ENCODE measurements at places on chromosomes 1 and 21.

DNA sequence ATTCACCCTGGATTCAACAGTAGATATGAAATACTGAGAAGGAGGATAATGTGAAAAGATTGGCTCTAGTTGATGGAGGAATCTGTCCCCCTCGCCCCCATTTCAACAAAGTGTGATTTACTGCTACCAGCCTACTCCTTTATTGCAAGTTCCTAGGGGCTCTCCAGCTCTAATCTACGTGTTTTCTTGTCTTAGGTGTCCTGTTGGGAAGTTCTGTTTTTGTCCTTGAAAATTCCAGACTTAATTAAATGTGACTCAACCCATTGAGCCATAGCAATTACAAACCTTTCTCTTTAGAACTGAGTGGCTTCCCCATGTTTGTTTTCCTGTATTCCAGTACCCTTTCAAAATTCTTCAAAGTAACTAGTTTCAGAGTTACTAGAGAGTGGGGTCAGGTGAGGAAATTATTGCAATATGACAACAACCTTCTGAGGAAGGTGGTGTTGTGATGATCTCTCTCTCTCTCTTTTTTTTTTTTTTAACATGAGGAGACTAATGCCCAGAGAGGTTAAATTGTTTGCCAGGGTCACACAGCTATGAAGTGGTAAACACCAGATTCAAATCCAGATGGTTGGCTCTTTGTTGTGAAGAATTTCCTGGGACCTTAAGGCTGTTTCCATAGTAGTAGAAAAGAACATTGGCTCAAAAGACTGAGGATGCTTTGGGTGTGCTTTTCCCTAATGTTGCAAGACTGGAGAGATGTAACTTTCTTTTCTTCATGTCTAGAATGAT, 3.5 kb downstream of the RGL1 start:
- no peak for DNase-seq

DNA sequence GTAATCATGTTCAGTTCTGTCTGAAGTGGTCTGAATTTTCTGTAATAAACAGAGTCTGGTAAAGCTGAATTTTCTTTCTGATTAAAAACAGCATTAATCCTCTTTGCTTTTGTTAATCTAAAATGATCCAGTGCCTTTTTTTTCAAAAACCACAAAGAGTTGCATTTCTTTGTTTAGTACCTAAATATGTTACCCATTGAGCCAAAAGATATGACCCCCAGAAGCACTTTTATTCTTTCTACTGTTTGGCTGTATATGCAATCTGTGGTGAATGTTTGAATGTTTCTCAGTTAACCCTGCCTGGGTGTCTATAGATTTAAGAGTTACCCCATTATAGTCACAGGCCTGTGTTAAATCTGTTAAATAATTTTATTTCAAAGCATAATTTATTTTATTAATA, 394.8 kb downstream of the PTPRC start:
- DNase-seq, result no peak

- DNase-seq, result peak; percentile 32
Observed at GRCh38 chr21:31731056-31731856, 662 bp downstream of the SCAF4 start.

DNA sequence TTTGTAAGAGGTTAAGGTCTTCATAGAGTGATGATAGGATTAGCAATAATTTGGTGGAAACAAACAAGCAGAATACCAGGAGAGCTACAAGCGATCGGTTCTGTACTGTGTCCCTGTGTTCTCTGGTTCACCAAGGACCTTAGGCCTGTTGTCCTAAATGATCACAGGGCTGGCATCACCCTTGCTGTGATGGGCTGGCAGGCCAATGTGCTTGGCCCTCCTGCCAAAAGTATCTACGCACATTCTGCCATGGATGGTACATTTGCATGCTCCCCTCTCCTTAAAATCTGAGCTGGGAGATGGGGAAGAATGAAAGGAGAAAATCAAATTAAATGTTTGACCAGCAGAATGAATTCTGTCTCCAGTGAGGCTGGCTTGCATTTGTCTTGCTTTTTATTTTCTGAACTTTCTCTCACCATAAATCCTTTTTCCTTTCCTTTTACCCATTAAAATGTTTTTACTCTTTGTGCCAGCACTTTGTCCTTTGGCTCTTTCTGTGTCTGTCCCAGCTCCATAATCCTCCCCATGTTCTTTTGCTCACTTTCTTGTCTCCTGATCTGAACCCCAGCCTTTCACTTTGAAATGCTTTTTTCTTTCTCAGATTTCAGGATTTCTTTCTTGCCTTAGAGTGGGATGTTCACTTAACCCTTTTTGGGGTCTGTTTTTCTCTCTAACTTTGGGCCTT, 51.7 kb downstream of the PBX1 start:
- DNase-seq, result no peak

GRCh38 chr1:81407000-81407821, 393.5 kb upstream of the ADGRL2 start:
- no peak for DNase-seq

GRCh38 chr1:183239793-183240525, 53.9 kb downstream of the LAMC2 start:
- no peak for DNase-seq

DNA sequence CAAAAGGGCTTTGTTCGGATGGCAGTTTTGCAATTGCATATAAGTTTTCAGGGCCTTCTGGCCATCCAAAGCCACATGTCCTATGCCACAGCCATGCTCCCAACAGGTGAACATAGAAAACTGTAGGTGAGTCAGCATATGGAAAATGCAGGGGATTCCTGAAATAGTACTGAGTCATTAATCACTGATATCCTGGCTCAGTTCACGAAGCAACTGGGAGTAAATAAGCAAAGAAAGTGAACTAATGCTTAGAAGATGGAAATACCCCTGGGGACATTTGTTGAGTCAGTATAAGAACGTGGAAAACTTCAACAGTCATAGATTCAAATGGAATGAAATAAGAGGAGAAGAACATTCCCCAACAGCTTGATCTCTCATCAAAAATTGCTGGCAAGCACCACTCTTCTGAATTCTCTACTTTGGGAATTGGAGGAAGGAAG, 148.9 kb upstream of the RUNX1 start:
- DNase-seq, result no peak

GRCh38 chr1:4269330-4269729, 369.3 kb upstream of the C1orf174 start:
- DNase-seq, result no peak

- no peak for DNase-seq
Observed at GRCh38 chr1:14862114-14862771, 263.8 kb downstream of the KAZN start.

DNA sequence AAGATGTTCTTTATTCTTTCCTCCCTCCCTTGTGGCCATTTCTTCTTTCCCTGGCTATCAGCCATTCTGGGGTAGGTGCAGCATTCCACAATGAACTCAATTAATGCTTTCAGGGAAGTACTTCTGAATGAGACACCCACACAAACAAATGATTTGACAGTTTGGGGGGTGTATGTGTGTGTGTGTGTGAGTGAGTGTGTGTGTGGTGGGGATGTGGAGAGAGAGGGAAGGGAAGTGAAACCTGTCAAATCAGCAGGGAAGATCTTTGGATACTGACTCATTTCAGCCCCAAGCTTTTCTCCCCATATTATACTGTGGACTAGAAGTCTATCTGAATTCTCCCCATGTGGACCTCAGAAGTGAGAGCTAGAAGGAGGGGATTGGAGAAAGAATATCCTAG, 154.9 kb upstream of the CD34 start:
- no peak for DNase-seq

- DNase-seq, result no peak
Observed at GRCh38 chr1:224852901-224853568, 76.4 kb upstream of the DNAH14 start.

GRCh38 chr21:42666023-42666747, 12.8 kb downstream of the PDE9A start:
- DNase-seq, result no peak

- no peak for DNase-seq
Observed at GRCh38 chr1:202564958-202565495, 145.2 kb downstream of the SYT2 start.

DNA sequence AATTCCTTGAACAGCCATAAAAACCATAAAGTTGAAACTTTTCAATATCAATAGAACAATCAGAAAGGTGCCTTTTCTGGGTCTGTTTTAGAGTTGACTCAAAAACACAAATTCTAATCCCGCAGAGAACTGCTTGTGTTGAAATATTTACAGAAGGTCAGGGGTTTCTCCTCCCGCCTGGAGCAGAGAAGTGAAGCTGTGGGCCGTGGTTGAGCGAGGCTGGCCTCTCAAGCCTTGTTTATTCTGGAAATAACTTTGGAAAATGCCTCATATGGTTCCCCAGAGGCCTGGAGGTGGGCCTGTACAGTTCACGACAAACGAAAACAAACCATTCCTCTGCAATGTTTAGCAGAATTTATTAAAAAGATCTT, 90.8 kb upstream of the ERRFI1 start:
- DNase-seq, result no peak

GRCh38 chr1:227947676-227948492, at the start of gene WNT9A:
TSS of gene WNT9A (minus strand) at chr1:227947932. CDS start at chr1:227947887, 45 bp downstream.
- no peak for DNase-seq

DNA sequence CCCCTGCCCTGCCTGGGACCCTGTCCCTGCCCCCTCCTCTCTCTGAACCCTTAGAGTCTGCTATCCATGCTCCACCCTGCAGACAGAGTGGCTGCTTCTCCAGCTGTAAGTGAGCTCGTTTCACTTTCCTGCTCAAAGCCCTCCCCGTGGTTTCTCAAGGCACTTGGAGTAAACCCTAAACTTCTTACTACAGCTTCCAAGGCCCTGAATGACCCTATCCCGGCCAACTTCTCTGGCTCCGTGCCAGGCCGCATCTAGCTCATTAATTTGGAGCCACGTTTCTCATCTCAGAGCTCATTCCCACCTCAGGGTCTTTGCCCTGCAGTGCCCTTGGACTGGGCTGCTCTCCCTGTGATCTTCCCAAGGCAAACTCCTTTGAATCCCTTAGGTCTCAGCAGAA, 235.1 kb upstream of the RUNX1 start:
- no peak for DNase-seq

- no peak for DNase-seq
Observed at GRCh38 chr1:58432851-58433668, 113.5 kb downstream of the OMA1 start.

- DNase-seq, result no peak
Observed at GRCh38 chr1:206508956-206509355, 1.6 kb downstream of the RASSF5 start.

DNA sequence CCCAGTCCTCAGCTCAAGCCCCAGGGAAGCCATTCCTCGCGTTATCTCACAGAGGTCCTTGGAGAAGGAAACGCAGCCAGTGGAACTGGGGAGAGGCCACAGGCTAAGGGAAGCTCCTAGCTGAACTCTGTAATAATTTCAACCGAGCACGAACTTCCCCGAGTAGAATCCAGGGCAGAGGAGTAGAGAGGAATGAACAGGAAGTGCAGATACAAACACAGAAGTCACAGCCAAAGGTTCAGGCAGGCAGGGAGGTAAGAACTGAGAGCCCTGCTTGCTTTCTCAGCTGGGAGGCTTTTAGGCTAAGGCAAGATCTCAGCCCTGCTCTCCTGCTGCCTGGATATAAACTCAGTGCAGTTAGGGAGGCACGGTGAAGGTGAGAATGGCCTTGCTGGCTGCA, 23.7 kb downstream of the WARS2 start:
- DNase-seq, result no peak

DNA sequence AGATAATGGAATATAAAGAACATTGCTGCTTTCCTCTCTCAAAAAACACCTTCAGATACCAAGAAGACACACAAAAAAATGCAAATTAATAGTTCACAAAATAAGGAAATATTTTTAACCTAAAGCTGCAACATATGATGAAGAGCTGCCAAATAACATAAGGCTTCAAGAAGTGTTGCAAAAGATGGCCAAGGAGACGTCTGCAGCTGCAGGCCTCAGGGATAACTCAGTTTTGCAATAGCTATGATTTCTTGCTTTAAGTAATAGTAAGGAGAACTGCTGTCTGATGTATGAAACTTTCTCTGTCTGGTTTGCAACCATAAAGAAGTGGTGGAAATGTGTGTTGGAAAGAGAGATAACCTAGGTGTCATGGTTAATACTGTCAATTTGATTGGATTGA, 1237.5 kb downstream of the MRPL39 start:
- DNase-seq, result no peak

DNA sequence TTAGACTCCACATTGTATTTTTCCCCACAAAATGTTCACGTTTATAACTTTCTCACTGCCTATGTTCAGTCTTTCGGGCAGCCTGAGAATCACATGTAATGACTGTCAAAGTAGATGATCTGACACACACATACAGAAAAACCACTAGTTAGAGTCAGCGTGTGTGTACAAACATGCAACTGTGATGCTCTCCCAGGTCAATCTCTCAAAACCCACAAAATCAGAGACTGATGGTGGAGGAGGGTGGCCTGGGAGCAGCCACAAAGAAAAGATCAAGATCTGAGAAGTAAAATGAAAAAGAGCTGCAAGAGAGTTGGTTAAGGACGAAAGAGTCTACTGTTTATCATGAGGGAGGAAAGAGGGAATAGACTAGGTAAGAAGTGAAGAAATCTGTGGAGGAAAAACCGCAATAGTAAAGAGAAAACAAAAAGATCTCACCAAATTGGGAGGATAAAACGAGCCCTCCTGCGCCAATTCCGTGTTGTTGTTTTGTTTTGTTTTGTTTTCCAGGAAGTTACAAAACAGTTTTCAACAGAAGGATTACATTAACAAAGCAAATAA, 2.3 kb downstream of the EGLN1 start:
- DNase-seq, result no peak

DNA sequence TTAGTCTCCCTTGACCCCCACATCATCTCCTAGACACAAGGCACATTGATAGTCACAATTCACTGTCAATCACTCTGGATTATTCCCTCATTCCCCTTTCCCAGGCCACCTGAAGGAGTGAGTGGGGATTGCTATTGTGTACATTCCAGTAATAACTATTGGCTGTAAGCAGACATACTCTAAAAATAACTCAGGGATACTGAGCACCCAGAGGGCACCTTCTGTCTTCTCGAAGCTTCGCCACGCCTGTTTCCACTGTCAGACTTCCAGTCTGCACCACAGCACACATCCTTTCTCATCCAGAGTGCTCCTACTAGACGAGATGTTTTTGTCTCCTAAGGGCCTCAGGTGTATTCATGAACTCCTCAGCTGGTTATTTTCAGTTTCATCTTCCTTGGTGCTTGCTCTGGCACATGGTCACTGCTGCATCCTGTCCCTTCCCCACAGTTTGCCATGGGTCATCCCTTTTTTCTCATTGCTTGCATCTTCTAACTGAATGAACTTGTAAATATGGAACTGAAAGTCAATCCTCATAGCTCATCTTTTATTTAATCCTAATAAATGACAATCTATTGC, 848 bp upstream of the APOBEC4 start:
- DNase-seq, result no peak

- DNase-seq, result no peak
Observed at GRCh38 chr1:228836427-228836826, 101.1 kb downstream of the RHOU start.

GRCh38 chr1:65773391-65774123, 19.1 kb upstream of the PDE4B start:
- no peak for DNase-seq

- DNase-seq, result no peak
Observed at GRCh38 chr1:30930631-30931173, 22.1 kb upstream of the SDC3 start.

GRCh38 chr1:200528858-200529606, 91.5 kb downstream of the KIF14 start:
- DNase-seq, result no peak

GRCh38 chr1:27302612-27303011, 19.4 kb upstream of the TMEM222 start:
- DNase-seq, result no peak

Measured in activated CD4-positive, alpha-beta T cell treated with anti-CD3 and anti-CD28 coated beads, Interleukin-2, amount 50 U/mL, for 24 hours (primary cell).